ENCODE measurements at places on chromosomes 6 and 20.

DNA sequence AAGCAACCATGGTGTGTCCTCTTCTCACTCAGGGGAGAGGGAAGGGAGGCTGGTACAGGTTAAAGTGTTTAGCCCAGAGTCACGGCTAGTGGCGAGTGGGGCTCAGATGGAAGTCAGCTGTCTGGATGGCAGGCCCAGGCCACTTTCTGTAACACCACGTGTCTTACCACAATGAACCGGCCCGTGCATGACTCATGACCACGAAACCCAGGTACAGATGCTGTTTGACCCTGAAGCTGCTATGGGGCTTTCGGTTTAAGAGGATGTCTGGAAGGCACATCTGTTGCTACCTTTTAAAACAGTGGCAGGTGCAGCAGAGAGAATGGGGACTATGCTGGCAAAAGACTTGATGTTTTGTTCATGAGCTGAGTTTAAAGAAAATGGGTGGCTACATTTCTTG lies 36.5 kb upstream of the MPC1 start:
- DNase-seq, result peak; percentile 76

GRCh38 chr6:137911675-137912191 lies 44.7 kb downstream of the TNFAIP3 start:
- no peak for DNase-seq

- peak; percentile 95 for DNase-seq
Measured at GRCh38 chr6:43629104-43629504, at the start of gene GTPBP2. TSS of gene GTPBP2 (minus strand) at chr6:43629264. CDS start at chr6:43629162, 102 bp downstream.

DNA sequence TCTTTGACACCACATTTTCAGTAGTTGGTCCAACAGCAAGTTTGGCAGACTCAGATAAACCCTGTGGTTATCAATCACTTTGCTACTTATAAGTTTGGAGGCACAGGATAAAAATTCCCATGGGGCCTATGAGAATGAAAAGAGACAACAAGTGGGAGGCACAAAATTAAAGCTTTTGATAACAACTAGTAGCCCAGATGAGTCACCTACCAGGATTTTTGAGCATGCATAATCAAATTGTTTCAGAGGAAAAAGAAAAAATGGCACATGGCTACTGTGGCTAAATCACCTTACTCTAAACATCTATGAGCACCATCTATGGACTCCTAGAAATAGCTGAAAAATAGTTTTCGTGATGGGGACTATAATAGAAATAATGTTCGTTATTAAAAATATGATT lies 40.8 kb upstream of the BMP5 start:
- no peak for DNase-seq

- DNase-seq, result no peak
Measured at GRCh38 chr20:18057101-18057993, at the start of gene OVOL2. TSS of gene OVOL2 (minus strand) at chr20:18057916. CDS start at chr20:18057634, 282 bp downstream.

GRCh38 chr20:1813101-1813529 lies 82.1 kb upstream of the SIRPA start:
- no peak for DNase-seq

DNA sequence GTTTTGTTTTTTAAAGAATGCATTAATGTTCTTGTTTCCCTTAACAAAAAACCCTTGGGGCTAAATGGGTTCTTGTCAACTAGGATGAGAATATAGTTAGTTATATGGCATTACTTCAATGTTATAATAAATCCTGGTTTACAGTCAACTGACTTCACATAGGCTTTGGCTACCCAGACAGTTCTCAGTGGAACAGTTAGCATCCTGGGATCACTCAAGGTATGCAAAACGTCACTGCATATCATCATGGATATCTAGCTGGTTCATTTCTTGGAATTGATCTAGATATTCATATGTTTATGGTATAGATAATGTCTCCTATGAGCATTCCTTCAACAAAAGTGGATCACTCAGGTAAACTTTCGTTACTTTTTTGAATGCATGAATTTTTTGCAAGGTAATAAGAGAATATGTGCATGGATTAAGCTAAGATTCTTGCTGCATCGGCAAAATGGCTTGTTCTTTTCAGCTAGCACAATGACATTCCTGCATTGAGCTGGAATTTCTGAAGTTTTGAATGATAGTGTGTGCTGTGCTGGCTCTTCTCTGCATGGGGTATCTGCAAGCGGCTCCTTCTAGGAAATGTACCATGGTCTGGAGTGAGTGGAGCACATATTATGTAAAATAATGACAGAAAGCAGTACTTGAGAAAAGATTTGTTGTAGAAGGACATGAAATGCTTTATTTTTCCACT lies 138.9 kb downstream of the ADGRG6 start:
- no peak for DNase-seq

DNA sequence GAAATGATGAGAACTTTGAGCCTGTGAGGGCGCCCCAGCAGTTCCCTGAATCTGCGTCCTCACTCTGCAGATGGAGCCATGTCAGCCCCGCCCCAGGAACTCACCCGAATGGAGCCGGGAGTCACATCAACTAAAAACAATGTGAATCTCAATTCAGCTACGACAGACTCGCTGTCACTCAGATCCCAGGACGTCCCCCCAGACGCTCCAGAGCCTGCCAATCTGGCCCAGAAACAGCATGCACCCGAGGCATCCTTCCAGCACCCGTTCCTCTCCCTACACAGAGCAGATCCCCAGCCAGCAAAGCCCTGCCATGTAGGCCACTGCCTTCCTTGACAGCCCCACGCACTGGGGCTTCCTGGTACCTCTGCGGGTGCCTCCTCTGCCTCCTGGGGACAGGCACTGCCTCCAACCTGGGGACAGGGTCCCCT lies 248.0 kb downstream of the TTLL2 start:
- no peak for DNase-seq

DNA sequence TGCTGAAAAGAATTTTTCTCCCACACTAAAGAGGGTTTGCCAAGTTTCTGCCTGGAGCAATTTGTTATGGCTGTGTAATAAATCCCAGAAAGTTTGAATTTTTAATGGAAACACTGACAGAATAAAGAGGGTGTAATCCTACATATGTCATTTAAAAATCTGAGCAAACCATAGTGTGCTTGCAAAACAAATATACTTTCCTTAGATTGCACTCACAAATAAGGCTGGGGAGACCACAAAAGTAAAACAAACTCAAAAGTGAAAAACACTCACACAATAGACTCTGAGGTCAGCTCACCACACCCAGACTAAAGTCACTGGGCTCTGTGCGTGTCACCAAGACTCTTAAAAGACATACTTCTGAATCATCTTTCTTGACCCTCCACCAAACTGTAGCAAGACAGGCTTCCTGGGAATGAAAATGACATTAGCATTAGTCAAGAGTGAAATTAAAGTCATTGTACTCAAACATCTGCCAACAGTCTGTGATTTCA lies 4.8 kb upstream of the ATXN1 start:
- DNase-seq, result no peak

GRCh38 chr6:142510211-142510610 lies 208.4 kb downstream of the ADGRG6 start:
- DNase-seq, result no peak

DNA sequence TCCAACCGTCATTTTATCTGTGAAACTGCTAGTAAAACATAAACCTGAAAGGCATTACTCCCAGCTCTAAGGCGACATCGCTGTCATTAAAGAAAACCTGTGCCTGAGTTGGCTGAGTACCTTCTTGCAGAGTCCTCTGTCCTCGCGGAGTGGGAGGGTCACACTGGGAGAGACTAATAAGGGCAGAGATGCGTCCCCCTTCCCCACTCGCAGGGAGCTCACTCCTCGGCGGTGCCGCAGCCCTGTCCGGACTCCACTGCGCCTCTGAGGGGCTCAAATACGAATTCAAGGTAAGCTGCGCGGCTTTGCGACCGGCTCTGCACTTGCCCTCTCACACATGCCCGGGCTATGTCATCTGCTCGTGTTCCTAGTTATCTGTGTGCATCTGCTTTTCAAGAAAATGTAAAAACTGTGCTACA lies at the start of gene COL19A1:
Gene COL19A1 (plus strand): TSS at position 206 of the 419 bp plus-strand sequence. CDS start 13,012 bp downstream, outside the sequence.
- peak; percentile 17 for DNase-seq

- peak; percentile 68 for DNase-seq
Measured at GRCh38 chr20:5127204-5127858, 523 bp downstream of the CDS2 start.

GRCh38 chr6:18207949-18208348 lies 52.7 kb downstream of the KDM1B start:
- no peak for DNase-seq

- no peak for DNase-seq
Measured at GRCh38 chr6:37709250-37709931, 11.7 kb upstream of the MDGA1 start.

DNA sequence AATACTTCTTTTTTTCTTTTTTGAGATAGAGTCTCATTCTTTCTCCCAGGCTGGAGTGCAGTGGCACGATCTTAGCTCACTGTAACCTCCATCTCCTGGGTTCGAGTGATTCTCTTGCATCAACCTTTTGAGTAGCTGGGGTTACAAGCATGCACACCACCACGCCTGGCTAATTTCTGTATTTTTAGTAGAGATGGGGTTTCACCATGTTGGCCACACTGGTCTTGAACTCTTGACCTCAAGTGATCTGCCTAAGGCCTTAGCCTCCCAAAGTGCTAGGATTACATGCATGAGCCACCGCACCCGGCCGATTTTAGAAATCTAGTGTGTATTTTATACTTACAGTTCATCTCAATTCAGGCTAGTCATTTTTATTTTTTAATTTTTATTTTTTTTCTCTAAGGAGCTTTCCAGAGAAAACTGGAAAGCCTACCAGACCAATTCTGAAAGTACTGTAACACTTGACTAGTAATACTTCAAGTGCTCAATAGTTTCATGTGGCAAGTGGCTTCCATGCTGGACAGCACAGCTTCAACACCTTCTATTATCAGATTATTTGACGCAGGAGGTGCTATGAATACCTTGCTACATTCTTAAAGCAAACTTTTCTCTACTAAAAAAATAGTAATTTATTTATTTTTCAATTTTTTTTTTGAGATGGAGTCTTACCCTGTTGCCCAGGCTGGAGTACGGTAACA lies 25.0 kb downstream of the POLR1C start:
- no peak for DNase-seq

GRCh38 chr20:51029963-51030920 lies 7.3 kb upstream of the KCNG1 start:
- DNase-seq, result no peak

GRCh38 chr6:153591159-153591558 lies 447.9 kb upstream of the OPRM1 start:
- DNase-seq, result no peak

GRCh38 chr20:49906101-49906604 lies 9.2 kb downstream of the SPATA2 start:
- DNase-seq, result no peak

DNA sequence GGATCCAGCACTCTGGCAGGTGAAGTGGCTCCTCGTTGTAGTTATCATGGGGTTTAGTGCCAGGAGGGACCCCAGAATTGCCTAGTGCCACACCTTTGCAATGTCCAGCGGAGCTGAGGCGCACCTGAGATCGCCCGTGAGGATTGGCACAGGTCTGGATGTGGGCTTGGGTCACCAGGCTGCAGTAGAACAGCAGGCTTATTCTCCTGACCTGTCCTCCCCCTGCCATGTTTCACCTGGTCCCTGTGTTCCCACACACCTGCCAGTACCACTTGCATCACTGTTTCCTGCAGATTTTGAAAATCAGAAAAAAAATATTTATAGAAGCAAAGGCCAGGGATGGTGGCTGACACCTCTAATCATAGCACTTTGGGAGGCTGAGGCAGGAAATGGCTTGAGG lies 16.7 kb downstream of the ENTPD6 start:
- DNase-seq, result no peak

GRCh38 chr6:170357812-170358211 lies 51.3 kb downstream of the FAM120B start:
- no peak for DNase-seq

DNA sequence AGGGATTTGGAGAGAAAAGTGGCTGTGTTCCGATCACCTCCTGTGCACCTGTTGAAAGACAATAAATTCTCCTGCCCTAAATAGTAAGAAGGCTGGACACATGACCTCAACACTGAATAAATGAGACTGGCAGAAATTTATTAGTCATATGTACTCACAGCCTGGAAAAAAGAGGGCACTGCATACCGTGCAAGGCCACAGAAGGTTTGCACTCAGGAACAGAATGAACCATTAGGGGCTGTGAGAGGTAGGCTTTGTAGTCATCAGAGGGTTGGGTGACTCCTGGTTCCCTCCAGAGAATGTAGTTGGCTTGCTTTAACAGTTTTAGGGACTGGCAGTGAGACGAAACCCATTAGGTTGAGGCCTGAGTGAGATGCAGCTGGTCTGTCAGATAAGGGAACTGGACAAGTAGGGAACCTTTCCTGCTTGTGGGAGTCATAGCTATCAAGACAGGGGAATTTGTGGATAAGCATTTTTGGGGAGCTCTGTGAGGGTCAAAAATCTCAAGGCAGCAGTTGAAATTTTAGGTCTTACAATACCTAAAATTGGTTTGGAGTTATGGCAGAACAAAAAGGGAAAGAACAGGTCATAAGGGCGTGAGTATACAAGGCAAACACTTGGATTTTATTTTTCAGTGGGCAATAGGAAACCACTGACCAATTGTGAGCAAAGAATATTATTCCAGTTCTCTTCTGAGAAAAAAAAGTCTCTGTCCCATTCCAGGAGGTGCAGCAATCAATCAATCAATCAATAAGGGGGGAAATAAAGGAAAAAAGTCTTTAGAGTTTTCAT lies 67.9 kb upstream of the BTN3A2 start:
- no peak for DNase-seq

DNA sequence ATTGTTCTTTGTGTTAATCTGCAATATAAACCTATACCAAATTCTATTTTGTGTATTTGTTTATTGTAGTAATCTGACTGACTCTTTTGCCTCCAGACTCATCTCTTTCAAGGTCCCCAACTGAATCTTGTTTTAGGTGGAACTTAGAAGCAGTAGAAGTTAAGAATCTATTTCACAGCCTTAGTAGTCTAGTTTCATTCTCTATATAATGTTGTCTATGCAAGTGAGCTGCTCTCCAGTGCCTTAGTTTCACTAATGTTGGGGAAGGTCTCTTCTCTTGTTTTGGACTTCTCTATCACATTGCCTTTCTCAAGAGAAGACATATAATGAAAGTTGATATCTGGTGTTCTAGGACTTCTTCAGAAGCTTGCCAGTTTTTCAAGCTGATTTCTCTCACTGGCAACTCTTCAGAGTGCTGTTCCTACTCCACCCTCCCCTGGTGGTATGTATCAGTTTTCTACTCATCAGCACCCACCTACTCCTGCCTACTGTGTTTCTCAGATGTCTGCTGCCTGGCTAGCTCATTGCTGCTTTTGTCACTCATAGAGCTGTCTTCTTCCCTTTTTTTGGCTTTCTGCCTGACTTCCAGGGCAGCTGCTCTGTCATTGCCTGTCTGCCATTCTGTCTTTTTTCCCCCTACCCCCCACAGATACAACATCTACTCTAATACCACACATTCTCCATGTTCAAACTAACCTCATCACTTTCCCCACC lies 82.1 kb downstream of the PTPRA start:
- no peak for DNase-seq

GRCh38 chr20:45337367-45338120 lies 10.7 kb downstream of the SDC4 start:
- DNase-seq, result no peak

- no peak for DNase-seq
Measured at GRCh38 chr20:6606651-6607050, 160.8 kb upstream of the BMP2 start.

GRCh38 chr6:79001415-79001814 lies 76.6 kb downstream of the PHIP start:
- no peak for DNase-seq

GRCh38 chr6:25789475-25789874 lies 34.9 kb downstream of the SLC17A4 start:
- DNase-seq, result no peak
